MG63 (cell line): ENCODE measurements at places on chromosomes 13 and 19.

GRCh38 chr19:51339313-51339686 lies 2.6 kb downstream of the VSIG10L start:
- DNase-seq: no peak

GRCh38 chr13:20559659-20560356 lies 7.1 kb upstream of the IFT88 start:
- DNase-seq: no peak

DNA sequence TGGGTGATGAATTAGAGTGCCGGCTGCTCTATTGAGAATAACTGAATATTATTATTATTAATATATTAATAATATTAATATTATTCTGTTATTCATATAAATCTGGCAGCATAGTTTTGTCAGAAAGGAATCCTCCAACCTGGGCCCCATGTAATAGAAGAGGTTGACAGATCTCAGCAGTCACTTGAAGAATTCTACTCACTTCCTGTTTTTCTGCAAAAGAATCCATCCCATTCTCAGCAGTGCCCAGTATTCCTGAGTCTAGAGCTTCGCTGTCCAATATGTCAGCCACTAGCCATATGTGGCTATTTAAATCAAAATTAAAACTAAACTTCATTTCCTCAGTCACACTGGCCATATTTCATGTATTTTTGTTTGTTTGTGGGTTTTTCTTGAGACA lies 72.4 kb upstream of the USPL1 start:
- no peak for DNase-seq

DNA sequence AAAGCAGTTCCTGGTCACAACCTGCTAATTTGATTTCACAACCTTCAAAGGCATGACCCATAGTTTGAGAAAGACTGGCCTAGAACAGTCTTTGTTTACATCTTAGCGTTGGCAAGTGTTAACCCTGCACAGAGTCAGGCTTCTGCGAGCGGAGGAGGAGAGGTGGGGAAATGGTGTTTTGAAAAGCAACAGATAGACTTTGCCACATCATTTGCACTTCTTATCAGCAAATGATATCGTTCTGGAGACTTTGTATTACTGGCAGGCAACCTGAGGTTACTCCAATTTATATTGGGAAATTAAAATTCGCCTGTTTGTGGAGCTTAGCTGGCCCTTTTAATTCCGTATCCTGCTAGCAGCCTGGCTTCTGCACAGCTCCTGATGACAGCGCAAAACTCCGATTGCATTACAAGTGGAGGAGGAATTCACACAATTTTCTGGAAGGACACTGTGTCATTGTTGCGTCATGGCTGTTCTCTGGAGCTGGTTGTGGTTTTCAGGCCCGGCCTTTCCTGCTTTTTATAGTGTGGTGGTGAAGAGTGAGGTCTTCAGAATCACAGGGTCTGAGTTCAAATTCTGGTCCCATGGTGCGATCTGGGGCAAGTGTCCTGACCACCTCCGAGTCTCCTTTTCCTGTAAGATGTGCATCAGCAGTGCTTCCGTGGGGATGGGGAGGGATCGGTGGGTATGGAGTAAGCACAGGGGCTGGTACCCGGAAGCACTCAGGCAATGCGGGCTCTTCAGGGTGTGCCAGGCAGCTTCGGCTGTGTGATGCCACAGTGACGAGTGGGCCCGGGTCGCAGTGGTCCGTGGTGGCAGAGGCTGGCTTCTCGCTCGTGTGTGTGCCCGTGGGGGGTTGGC lies 49.1 kb upstream of the EHD2 start:
- peak; percentile 85 for DNase-seq

- no peak for DNase-seq
These were observed 23.2 kb downstream of the EPN1 start for GRCh38 chr19:55698256-55698655.
